ENCODE measurements at places on chromosomes 7 and 10. TPM values are rescaled to one million over a fixed set of nuclear protein-coding genes. Genes with fewer than 3 reads are reported as not detected.

MYOF gene
- 141 TPM for total RNA-seq

DNA sequence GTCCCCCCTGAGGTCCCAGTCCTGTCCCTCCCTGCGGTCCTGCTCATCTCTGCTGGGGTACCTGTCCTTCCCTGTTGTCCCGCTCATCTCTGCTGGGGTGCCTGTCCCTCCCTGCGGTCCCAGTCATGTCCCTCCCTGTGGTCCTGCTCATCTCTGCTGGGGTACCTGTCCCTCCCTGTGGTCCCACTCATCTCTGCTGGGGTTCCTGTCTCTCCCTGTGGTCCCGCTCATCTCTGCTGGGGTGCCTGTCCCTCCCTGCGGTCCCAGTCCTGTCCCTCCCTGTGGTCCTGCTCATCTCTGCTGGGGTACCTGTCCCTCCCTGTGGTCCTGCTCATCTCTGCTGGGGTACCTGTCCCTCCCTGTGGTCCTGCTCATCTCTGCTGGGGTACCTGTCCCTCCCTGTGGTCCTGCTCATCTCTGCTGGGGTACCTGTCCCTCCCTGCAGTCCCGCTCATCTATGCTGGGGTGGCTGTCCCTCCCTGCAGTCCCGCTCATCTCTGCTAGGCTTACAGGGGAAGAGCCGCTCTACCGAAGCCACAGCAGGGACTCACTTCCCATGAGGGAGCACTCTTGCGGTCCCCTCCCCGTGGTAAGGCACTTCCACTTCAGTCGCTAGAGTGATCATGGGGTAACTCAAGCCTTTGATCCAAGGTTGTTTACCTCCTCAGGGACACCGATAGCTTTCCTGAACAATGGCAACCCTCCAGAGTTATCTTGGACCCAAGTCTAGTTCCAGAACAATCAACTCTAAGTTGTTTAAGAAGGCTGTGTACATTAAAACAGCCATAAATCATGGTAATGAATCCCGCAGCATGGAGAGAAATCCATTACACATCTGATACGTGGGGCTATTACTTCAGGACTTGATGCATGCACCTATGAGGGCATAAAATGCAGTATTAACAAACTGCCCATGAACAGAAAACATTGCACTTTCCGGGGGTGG is 46.8 kb upstream of the MNX1 start:
- no peak for DNase-seq

DNA sequence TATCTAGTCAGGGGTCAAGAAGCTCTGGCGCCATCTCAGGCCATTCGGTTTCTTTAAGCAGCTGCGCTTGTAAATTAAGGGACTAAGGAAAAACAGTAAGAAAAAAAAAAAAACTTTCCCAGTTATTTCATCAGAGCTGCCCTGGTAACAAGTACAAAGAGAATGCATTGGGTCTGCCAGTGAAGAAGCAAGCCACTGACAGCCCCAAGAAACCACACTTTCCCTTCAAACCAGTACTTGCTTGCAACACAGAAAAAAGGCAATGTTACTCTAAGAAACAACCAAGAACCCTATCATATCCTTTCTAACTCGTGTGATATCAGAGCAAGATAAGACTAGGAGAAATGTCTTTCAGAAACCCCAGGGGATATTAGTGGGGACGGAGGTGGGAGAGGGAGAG is 40.6 kb upstream of the AOAH start:
- DNase-seq: no peak

- DNase-seq: no peak
Measured at GRCh38 chr7:25798344-25798743, 353.7 kb upstream of the NFE2L3 start.

KCNIP2 gene
- total RNA-seq: 0.29 TPM

LIPM gene
- total RNA-seq: not detected

DNA sequence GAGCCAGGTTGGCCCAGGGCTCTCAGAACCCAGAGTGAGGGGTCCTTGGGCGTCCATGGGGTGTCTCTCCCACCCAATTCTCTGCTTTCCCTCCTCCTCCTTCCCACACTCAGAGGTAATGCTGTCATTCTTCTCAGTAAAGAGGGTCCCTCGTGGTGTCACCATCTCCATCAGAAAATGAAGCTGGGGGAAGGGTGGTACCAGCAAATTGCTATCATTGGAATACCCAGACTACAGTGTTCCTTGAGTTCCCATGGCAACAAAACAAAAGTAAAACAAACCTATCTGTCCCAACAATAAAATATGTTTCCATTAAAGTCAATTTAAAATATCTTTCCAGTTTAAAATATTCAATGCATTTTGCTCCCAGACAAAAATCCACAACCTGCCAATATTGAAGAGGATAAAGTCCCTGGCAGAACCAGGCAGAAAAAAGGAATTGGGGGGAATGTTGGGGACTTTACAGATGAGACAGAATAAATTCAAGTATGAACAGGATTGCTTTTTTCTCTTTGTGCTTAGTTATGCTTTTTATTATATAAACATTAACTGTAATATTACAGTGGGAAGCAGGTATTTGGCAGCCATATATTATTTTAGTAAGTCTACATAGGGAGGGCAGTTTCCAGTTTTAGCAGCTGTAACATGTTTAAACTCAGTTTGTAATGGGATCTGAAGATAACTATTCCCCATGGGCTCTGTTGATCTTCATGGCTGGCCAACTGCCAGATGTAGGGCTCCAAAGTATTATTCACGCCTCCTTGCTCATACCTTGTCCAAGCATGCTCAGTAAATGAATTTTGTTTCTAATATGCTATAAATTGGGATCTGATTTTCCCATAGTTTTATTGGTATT is 182.1 kb downstream of the ARID5B start:
- DNase-seq: no peak

HPSE2 gene
- total RNA-seq: not detected

CUL2 gene
- total RNA-seq: 33.8 TPM
